ENCODE measurements at places on chromosomes 11 and 22. TPM values are rescaled to one million over a fixed set of nuclear protein-coding genes. Genes with fewer than 3 reads are reported as not detected.

The KCNE3 gene
- total RNA-seq: 2.6 TPM

The PIH1D2 gene
- 0.66 TPM for total RNA-seq

The OR5P2 gene
- total RNA-seq: not detected

The SNX32 gene
- 4.0 TPM for total RNA-seq

The SLC22A25 gene
- not detected for total RNA-seq
